Stimulated activated CD4-positive, alpha-beta T cell treated with anti-CD3 and anti-CD28 coated beads, Interleukin-4, amount 100 ng/mL, for 4 hours (primary cell): ENCODE measurements at places on chromosomes 1 and 21.

- no peak for DNase-seq
Measured at GRCh38 chr1:90727917-90728501, 10.9 kb upstream of the BARHL2 start.

DNA sequence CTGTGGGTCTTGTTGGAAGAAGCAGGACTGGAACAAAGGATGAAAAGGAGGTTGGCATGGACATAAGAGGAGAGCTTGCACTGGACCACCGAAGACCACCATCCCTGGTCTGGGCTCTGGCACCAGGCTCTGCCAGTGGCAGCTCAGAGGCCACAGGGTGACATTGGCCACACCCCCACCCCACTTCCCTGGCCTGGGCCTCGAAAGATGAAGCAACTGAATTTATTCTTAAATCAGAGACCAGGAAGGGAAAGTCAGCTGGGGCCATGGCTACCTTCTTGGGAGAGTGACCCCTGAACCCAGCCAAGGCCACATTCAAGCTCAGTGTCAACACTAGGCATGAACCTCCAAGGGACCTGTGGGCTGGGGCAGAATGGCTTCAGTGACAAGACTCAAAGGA lies 4.0 kb downstream of the KLHDC7A start:
- no peak for DNase-seq

DNA sequence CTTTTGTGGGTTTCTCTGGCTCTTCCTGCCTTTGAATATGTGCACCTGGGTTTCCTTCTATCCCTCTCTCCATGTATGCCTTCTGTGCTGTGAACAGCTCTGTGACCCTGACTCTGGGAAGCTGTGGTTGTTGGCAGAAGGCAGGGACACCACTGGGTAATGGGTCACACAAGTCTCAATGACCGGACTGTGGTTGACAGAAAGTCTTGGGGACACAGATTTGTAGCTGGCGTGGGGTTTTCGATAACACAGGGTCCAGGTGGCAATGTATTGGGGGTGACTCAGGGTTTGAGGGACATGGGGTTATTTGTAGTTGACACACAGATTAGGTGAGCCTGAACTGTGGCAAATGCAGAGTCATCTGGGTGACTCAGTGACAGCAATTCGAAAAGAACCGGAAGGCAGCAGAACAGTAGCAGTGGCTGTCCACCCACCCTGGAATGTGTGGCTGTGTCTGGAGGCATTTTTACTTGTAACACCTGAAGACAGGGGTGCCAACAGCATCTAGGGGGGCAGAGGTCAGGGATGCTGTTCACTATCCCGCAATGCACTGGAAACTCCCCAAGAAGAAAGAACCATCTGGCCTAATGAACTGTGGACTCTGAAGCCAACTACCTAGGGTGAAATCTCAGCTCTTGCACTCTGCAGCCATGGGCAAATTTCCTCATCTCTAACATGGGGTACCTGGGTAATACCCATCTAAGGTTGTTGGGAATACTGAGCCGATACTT lies 13.0 kb upstream of the SLC6A9 start:
- no peak for DNase-seq

- no peak for DNase-seq
Measured at GRCh38 chr1:41305576-41306363, 55.5 kb upstream of the FOXO6 start.

GRCh38 chr21:34042735-34043134 lies 30.6 kb upstream of the MRPS6 start:
- no peak for DNase-seq

GRCh38 chr1:182633657-182634281 lies 29.6 kb upstream of the RGS16 start:
- no peak for DNase-seq

- DNase-seq: peak; percentile 24
Measured at GRCh38 chr1:225480825-225481434, 53.1 kb upstream of the LBR start.

GRCh38 chr1:248750496-248750895 lies 5.1 kb downstream of the LYPD8 start:
- DNase-seq: no peak

DNA sequence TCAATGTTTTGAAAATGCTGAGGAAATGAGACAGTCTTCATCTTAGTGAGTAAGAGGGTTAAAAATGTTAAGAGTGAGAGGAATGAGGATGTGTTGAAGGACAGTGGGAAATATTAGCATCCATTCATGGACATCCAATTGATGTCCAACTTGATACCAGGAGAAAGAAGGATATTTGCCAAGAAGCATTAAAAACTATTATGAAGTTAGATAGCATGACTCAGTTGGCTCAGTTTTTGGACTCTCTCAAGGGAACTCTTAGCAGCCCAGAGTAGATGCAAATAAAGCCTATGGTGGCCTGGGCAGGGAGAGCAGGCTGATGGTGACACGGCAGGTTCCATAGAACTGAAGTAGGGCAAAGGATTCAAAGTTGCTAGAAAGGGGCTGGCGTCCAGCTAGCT lies 171.0 kb downstream of the ZZZ3 start:
- DNase-seq: no peak

DNA sequence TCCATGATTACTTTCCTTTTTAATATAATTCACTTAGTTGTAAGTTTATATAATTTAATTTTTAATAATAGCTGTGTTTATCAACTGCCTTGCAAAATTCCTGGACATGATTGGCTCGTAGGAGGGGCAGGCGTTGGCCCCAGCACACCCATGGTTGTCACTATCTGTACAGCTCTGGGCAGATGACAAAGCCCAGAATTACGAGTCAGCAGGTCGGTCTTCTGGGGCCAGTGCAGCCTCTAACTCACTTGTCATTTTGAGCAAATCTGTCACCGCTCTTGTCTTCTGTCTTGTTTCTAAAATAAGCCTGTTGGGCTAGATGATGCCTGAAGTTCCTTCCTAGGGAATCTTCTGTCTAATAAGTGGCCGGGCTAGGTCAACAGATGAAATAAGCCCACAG lies 21.4 kb upstream of the LRRC38 start:
- DNase-seq: no peak

DNA sequence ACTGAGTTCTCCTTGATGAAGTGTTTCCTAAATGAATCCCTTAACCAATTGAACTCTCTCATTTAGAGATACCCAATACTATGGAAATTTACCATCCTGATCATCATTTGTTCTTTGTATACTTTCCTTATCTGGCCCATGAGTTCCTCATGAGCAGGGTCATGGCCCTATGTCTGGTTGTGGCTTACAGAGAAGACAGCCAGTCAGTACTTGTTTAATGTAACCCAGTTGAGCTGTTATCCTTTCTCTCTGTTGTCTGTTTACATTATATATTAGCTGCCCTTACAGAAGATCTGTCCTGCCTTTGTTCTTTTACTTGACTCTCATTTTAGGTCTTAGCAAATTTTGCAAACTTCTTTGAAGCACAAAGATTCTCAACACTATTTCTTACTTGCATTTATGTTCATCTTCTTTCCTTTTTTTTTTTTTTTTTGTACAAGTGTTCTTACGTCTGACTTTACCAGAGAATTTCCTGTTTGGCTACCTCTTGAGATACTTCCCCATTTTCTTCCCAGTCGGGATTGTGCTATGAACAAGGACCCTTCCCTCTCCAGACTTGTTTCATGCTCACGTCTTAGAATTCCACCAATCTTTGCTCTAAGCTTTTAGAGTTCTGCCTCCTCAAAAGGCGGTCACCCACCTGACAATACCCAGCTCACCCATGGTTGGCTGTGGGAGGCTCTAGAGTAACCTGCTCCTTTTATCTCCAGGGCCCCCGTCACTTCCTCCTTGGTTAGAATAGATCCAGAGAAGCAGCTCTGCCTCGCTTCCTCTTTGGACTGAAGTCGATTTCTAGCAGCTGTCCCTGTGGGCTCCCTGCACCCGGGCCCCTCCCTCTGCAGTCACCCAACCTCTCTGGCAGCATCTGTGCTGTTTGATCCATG lies 53.6 kb upstream of the RUNX1 start:
- peak; percentile 50 for DNase-seq

- no peak for DNase-seq
Measured at GRCh38 chr1:109425391-109426280, 612 bp downstream of the PSMA5 start.

DNA sequence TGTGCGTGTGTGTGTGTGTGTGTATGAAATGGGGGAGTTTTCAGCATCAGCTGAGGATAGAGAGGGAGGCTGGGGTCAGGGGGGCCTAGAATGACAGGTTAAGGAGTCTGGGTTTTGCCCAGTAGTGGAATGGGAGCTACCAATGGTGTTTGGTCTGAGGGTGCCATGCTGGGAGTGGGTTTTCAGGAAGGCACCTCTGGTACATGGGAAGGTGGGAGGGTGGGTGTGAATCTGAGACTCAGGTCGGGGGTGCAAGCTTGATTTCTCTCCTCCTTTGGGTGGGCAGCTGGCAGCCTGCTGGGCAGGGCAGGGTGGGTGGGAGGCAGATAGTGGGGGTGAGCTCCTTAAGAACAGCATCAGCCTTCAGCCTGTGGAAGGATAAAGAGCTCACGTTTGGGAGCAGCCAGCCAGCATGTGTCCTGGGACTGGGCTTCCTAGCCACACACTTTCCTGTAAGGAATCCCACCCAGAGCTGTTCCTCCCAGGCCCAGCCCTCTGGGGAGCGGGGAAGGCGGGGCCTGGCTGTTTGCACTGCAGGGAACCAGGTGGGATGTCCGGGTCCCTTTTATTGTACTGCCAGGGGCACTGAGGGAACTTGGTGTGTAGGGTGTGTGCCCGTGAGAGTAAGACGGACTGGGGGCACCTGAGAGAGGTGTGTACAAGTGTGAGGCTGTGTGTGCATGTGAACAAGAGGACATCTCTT lies 152.8 kb downstream of the FOXD2 start:
- no peak for DNase-seq

GRCh38 chr21:41848958-41849580 lies 30.1 kb downstream of the PRDM15 start:
- no peak for DNase-seq

DNA sequence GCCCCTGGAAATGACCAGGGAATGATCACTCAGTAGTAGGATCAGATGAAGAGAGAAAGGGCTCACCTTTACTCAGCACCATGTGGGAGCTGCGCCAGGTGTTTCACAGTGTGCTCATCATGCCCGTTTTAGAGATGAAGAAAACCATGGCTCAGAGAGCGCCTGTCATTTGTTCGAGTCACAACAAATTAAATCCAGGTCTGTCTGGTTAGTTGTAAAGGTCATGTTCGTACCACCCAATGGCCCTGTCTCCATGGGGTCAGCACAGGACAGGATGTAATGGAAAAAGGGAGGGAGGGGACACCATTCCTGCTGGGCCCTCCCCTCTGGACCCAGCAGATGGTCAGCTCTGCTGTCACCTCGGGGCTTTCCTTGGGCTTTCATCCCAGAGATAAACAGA lies 15.2 kb downstream of the KIRREL1 start:
- no peak for DNase-seq

- DNase-seq: no peak
Measured at GRCh38 chr1:87170931-87171598, 157.6 kb upstream of the LMO4 start.

- no peak for DNase-seq
Measured at GRCh38 chr1:152953761-152954160, 6.8 kb downstream of the SPRR5 start.
